Psoas muscle (tissue), 8 donors: ENCODE measurements at places on chromosomes 12 and 14.

GRCh38 chr14:73468828-73469375, 10.6 kb upstream of the NUMB start:
- DNase-seq, result no peak

GRCh38 chr12:104602896-104603295, 146.1 kb downstream of the CHST11 start:
- DNase-seq, result no peak

DNA sequence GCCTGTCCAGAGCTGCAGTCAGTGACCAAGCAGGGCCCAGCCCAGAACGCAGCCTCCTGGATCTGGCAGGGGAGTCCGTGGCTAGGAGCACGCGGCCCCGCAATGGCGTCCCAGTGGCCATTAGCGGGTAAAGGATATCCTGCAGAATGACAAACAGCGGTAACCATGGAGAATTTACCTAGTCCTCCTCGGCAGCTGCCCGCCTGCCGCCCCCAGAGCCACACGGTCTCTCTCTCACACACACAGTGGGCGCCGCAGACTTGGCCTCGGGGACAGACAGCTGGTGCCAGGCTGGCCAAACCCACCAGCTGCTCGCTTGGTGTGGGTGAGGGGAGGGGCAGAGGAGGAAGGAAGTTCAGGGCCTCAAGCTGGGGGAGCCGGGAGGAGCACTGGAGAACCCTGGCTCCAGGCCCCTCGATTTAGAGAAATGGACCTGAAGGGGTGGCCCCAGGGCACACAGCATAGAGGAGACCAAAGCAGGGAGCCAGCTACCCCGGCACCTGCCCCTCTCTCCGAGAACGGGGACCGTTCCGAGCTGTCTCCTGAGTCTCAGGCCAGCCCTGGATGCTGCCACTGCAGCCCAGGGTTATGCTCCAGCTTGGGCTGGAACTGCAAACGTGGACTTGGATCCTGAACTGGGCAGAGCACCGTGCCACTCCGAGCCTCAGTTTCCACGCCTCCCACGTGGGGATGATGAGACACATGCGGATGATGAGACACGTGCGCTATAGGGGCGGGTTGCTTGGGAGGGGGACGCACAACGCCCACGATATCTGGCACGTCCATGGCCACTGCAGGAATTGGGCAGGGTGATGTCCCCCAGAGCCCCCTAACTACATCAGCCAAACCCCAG, 3.4 kb downstream of the CDK2AP1 start:
- DNase-seq, result peak; percentile 73

GRCh38 chr12:76820888-76821482, 57.1 kb downstream of the ZDHHC17 start:
- DNase-seq, result no peak

- no peak for DNase-seq
Observed at GRCh38 chr12:78189656-78190055, 359.0 kb downstream of the NAV3 start.

DNA sequence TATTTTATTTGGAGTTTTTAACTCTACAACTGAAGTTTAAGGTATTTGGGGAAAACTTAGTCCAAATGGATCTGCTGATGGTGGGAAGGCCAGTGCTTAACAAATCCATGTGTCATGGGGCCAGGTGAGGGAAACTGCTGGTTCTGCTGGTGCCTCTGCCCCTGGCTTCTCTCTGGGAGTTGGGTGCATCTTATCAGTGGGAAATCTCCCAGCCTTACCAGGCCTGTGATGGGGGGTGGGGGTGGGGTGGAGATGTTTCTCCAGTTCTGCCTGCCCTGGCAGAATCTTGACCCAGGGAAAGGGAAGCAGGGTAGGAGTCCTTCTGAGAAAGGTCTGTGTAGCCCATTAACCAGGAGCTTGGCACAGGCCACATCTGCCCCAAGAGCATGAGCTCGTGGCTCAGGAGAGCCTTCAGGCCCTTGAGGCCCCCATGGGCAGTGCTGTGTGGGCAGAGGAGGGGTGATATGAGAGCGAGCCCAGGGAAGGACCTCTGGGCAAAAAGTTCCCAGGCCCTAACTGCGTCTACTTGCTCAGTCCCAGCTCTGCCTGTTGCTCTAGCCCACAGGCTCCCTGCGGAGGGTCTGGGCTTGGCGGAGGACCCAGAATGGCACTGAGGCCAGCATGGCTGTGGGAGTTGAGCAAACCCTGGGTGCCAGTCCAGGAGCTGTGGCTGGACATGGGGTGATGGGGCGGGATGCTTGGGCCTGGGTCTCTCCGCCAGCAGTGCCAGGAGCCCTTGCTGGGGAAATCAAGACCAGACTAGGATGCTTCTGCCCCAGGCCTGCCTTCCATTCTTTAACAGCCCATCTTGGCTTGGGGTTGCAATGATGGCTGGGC, 18.2 kb downstream of the VASH1 start:
- DNase-seq, result no peak

GRCh38 chr14:60655119-60655897, 6.0 kb upstream of the SIX1 start:
- no peak for DNase-seq

- DNase-seq, result no peak
Observed at GRCh38 chr14:101813833-101814232, 52.3 kb downstream of the PPP2R5C start.

- DNase-seq, result no peak
Observed at GRCh38 chr12:5723071-5723470, 222.0 kb downstream of the ANO2 start.

- DNase-seq, result no peak
Observed at GRCh38 chr12:3091038-3091319, 13.8 kb downstream of the TSPAN9 start.

- DNase-seq, result peak; percentile 38
Observed at GRCh38 chr14:93923626-93924025, 3.5 kb upstream of the FAM181A start.

GRCh38 chr12:51192284-51192671, 19.3 kb upstream of the TFCP2 start:
- no peak for DNase-seq

GRCh38 chr14:83713732-83714131, 1816.2 kb upstream of the FLRT2 start:
- DNase-seq, result no peak

DNA sequence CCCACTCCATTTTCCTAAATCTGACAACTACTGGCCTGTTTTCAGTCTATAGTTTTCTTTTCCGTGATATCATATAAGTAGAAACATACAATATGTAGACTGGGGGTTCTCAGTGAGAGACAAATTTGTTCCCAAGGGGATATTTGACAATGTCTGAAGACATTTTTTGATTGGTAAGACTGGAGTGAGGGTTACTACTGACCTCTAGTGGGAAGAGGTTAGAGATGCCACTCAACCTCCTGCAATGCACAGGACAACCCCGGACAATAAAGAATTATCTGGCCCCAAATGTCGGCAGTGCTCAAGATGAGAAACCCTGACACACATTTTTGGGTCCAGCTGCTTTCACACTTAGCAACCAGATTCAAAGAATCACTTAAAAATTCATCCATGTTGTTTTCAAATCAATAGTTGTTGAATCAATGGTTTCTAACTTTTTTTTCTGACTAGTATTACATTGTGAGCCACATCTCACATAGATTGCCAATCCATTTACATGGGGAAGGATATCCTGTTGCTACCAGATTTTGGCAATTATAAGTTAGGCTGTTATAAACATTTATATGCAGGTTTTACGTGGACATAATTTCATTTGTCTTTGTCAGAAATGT, 307.1 kb downstream of the RPL10L start:
- no peak for DNase-seq

DNA sequence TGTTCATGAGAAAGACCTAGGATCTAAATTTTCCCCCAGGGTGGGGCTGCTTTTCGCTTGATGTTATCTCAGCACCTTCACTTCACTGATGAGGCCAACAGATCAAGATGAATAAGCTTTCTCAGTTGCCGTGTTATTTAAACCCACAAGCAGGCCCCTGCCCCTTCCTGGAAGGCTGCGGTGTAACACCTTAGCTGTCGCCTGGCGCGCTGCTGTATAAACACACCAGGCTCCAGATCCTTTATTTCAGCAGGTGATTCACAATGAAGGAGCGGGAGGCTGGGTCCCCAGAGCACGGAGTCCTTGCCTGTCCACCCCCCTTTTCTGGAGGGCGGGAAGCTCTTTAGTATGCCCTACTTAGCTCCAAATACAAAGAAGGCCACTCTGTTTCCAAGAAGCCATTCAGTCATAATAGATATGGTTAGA, 515.4 kb downstream of the FUT8 start:
- DNase-seq, result no peak

DNA sequence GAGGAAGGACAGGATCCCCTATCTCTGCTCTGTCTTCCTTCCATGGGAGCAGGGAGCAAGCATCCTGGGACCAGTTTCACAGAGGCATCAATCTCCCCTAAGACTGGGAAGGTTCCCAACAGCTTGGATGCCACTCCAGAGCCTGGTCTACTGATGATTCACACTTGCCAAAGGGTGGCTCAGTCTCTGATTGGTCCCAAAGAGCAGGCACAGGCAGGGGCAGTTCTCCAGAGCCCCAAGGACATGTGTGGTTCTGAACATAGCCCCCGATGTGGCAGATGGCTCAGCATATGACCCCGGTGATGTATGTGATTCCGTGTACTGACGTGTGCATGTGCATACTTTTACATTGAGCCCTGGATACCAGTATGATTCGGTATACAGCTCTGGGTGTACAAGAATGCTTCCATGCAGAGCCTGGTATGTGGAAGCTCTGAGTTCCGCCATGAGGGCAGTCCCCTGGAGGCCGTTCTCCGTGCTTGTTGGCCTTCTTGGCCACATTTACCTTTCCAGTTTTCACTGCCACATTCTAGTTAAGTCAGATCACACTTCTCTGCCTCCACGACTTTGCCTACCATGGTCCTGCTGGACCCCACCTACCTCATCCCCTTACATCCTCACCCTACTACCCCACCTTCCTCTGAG, 21.2 kb downstream of the ITGA7 start:
- DNase-seq, result no peak

DNA sequence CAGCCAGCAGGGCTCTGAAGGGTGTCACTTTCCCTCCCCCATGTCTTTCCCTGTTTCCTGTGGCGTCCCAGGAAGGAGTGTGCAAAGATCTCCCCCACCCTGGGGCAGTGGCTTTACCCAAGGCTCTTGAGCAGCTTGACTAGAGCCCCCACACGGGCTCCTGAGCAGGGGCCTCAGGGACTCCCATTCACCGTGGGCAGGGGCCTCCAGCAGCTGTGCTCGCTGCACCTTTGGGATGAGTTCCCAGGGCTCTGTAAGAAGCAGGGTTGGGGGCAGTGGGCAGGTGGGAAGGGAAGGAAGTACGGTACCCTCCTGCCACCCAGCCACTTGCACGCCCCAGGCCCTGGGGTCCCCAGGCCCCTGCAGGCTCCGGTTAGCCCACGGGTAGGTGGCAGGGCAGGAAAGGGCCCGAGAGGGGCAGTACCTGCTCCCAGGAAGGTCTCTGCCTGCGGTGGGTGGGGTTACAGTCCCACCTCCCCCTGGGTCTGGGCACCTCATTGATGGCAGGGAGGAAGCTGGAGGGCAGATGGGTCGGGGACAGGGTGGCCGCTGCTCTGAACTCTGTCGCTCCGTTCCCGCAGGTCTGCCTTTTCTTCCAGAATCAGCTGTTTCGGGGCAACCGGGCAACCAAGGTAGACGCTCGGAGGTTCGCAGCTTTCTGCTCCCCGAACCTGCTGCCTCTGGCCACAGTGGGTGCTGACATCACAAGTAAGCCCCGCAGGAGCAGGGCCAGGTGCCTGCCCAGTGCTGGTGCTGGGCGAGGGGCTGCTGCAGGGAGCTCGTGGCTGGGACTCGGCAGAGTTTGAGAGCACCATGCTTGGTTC, 13.0 kb downstream of the ASPG start:
- DNase-seq, result peak; percentile 1

DNA sequence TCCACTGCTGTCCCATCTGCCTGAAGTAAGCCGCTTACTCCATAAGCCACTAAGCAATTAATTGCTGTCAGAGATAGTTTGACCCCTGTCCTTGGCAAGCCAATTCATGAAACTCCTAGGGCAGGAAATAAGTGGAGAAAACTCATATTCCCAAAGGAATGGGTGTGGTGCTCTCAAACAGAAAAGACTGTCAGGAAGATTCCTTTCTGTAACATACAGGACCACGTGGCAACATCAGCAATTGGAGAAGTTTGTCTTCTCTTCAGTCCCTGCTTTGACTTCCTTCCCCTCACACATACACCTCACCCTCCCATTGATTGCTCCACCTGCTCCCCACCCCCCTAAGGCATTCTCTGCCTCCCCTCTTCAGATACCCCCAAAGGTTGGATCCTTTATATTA, 36.2 kb upstream of the MDM1 start:
- DNase-seq, result no peak

- DNase-seq, result no peak
Observed at GRCh38 chr12:79873201-79873600, 61.7 kb downstream of the PPP1R12A start.

DNA sequence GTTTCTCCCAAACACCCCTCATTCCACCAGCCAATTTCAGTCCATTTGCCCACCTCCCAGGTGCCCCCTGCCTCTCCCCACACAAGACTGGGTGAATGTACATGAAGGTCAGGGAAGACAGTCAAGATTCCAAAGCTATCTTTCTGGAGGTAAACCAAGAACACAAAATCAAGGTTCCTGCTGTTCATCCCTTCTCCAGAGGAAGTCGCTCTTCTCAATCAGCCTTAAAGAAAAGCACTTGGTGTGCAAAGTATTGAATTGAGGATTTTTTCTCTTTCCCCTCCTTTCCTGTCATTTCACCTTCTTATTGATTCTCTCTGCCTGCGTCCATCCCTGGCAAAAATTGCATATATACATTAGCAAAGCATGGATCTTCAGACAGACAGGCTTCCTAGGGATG, 4.5 kb downstream of the GRIN2B start:
- DNase-seq, result no peak

GRCh38 chr12:118068445-118068844, 7.5 kb upstream of the WSB2 start:
- no peak for DNase-seq

GRCh38 chr14:89276424-89276975, 140.5 kb downstream of the FOXN3 start:
- DNase-seq, result no peak

DNA sequence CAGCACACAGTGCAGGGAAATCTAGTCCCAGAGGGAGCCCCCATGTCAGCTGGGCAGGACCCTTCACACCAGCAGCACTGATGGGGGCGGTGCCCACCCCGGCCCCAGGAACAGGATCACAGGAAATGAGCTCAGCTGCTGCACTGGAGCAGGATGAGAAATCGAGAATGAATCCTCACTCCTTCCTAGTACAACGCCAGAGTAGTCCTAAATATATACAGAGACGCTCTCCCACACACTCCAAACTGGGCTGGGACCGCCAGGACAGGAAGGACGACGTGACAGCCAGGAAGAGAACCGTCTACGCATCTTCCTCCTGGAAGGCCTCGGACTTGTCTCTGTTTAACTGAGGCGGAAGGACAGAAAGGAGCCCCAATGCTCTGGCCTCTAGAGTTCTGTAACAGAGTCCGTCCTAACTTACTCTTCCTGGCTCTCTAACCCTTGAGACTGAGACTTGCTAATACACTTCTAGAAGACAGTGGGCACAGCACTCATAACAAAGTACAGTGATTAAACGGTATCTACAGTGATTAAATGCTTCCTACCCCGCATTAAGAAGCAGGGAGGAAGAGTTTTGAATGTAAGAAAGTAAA, 33.4 kb downstream of the CDC42BPB start:
- no peak for DNase-seq
